ENCODE measurements at places on chromosomes 11 and 22. TPM values are rescaled to one million over a fixed set of nuclear protein-coding genes. Genes with fewer than 3 reads are reported as not detected.

The C1QTNF5 gene
- total RNA-seq: 42.8 TPM

The EMID1 gene
- 9.6 TPM for total RNA-seq

The ARHGAP42 gene
- total RNA-seq: 18.9 TPM

The UNC93B1 gene
- 67.9 TPM for total RNA-seq

The UPK3A gene
- total RNA-seq: not detected

The API5 gene
- total RNA-seq: 89.0 TPM

The PATL1 gene
- 35.4 TPM for total RNA-seq

The ELFN2 gene
- 4.6 TPM for total RNA-seq

The CREB3L1 gene
- 7.3 TPM for total RNA-seq

The MIOX gene
- 3.5 TPM for total RNA-seq

The SEPTIN3 gene
- total RNA-seq: 0.22 TPM

The SLC5A4 gene
- 2.0 TPM for total RNA-seq

The SMIM35 gene
- not detected for total RNA-seq

The SYCE3 gene
- not detected for total RNA-seq

The TRIM64C gene
- not detected for total RNA-seq

All from kidney (tissue), 22 donors.